Right atrium auricular region (tissue), 2 donors: ENCODE measurements at places on chromosomes 3 and 15.

DNA sequence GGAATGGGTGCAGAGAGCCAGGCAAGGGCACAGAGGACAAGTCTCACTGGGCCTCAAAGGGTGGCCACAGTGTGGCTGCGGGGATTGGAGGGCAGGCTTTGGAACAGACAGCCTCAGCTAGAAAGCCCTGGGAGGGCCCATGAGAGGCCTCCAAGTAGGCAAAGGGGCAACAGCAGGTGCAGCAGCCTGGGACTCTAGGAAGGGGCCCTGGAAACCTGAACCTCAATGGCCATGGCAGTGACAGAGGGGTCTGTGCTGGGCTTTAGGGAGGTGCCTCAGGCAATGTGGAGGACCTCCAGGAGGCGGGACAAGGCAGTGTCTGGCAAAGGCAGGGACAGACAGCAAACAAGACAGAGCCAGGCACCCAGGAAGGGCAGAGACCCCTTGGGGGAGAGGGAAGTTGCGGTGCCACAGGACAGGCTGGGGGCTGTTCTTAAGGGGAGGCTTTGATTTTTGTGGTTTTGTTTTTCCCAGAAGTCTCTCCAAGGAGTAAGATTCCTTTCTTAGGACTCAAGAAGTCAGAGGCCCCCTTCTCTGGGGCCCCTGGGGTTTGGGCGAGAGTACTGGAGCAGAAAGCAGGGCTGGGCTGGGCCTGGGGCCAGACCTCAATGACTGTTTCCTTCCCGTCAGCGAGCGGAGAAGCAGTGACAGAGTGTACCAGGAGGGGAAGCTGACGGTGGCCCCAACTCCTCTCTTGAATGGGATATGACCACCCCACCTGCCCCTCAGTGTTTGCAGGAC is 9.7 kb downstream of the STOML1 start:
- DNase-seq = peak; percentile 93

GRCh38 chr3:116046350-116046749 is 398.9 kb downstream of the LSAMP start:
- DNase-seq = no peak

DNA sequence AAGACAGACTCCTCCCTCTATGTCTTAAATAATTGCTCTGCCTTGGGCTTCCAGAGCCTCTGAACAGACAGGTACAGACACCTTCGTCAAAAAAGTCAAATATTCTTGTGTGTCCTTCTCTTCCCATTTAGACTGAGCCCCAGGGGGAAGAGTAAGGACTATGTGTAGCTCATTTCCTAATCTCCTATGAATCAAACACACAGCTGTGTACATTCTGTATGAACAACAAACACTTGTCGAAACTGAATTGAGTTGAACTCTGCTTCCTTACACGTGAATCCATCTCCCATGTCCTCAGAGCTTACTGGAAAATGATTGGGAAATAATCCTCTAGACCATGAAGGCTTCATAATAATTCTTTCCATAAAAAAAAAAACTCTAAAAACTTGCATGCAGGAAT is 80.8 kb downstream of the MOBP start:
- DNase-seq = no peak

- no peak for DNase-seq
These were observed 49.5 kb upstream of the FILIP1L start for GRCh38 chr3:100163787-100164186.

DNA sequence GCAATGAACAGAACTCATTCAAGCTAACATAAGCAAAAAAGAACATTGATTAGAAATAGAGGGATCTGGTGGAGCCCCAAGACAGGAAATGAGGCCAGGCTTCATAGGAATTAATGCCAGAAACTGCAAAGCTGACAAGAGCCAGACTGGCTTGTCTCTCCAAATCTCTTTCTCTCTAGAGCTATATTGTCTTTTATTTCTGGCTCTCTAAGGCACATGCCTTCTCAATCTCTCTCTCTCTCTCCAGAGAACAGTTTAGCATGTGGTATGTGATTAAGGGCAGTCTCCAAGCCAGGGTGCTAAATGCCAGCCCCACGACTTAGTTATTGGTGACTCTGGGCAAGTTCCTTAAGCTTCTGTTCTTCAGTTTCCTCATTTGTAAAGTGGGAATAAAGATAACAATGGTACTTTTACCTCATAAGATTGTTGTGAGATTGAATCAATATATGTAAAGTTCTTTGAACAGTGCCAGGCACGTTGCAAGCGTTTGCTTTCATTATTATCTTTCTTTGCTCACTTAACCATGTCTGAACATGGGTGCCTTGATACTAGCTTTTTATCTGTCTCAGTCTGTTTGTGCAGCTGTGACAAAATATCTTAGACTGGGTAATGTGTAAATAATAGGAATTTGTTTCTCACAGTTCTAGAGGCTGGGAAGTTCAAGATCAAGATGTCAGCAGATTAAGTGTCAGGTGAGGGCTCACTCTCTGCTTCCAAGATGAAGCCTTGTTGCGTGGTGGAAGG is 123.2 kb downstream of the BDH1 start:
- DNase-seq = no peak

DNA sequence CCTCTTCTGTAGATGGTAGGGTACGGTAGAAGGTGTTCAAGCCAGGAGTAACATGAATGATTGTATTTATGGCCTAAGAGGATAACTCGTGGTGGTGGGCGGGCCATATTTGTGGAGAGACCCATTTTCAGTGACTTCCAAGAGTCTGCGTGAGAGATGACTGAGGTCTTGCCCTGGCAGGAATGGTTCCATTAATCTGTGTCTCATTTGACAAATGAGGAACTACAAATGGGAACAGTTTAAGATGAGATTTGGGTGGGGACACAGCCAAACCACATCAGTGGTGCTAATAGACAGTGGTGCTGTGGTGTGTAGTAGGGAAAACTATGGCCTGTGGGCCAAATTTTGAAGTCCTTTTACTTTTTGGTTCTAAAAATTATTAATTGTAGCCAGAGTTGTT is 47.1 kb downstream of the FLNB start:
- no peak for DNase-seq
